SJCRH30 (cell line): ENCODE measurements at places on chromosomes 3 and 15.
A peak's percentile ranks its signal among the peaks of the same experiment; 100 is the strongest.

GRCh38 chr3:124860599-124860998 lies 26.6 kb downstream of the ITGB5 start:
- H3K4me1 ChIP-seq = peaks cover 15% of the 10 kb centered on the region
- H3K36me3 ChIP-seq = peaks cover 18% of the 10 kb centered on the region
- H3K27ac ChIP-seq = no peak overlapping the region

- H3K27me3 ChIP-seq = no peaks in the 10 kb centered on the region
- peaks cover 20% of the 10 kb centered on the region for H3K36me3 ChIP-seq
- H3K4me1 ChIP-seq = peaks cover 22% of the 10 kb centered on the region
- no peak for DNase-seq
- no peak overlapping the region for H3K4me3 ChIP-seq
Observed at GRCh38 chr15:90959894-90960293, 5.2 kb downstream of the RCCD1 start.

DNA sequence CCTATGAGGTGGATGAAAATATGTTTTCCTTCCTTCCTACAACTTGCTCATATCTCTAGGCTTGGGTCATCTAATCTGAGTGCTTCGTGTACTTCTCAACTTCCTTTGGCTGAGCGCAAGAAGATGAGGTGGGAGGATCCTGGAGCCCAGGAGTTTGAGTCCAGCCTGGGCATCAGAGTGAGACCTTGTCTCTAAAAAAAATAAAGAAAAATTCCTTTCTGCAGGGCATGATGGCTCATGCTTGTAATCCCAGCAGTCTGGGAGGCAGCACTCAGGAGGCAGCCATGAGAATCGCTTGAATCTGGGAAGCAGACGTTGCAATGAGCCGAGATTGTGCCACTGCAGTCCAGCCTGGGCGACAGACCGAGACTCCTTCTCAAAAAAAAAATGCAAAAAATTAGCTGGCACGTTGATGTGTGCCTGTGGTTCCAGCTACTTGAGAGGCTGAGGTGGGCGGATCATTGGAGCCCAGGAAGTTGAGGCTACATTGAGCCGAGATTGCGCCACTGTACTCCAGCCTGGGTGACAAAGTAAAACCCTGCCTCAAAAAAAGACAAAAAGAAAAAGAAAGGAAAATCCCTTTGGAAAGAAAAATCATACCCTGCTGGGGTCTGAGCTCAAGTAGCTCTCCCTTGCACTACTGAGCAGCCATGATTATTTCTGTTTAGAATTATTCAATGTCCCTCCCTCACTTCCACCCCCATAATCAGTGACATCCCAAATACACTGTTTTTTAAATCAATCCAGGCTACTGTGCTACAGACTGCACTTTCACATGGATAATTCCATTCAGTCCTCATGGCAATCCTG lies 28.0 kb upstream of the RAB11A start:
- H3K27ac ChIP-seq = no peak overlapping the region
- no peaks in the 10 kb centered on the region for H3K27me3 ChIP-seq
- H3K4me1 ChIP-seq = no peaks in the 10 kb centered on the region; the same call in 1 of the 2 replicates
- H3K36me3 ChIP-seq = no peaks in the 10 kb centered on the region

GRCh38 chr15:29311696-29312095 lies 42.1 kb upstream of the NSMCE3 start:
- H3K36me3 ChIP-seq = no peaks in the 10 kb centered on the region
- H3K27ac ChIP-seq = no peak overlapping the region
- H3K4me1 ChIP-seq = no peaks in the 10 kb centered on the region
- H3K4me3 ChIP-seq = no peak overlapping the region

- H3K36me3 ChIP-seq = no peaks in the 10 kb centered on the region
- no peak overlapping the region for H3K4me3 ChIP-seq
- H3K27ac ChIP-seq = no peak overlapping the region
- 0 out of 2 replicates have a peak, but pooled peaks cover 3% of the 10 kb centered on the region for H3K27me3 ChIP-seq
Observed at GRCh38 chr15:51629612-51630011, 7.0 kb upstream of the DMXL2 start.

- no peak overlapping the region for H3K27ac ChIP-seq
- no peaks in the 10 kb centered on the region for H3K27me3 ChIP-seq
- H3K4me3 ChIP-seq = no peak overlapping the region
- H3K36me3 ChIP-seq = peaks cover 2% of the 10 kb centered on the region; the same call in 1 of the 2 replicates
Observed at GRCh38 chr15:50940506-50940905, 32.0 kb downstream of the AP4E1 start.

GRCh38 chr15:89450076-89451006 lies 46.0 kb downstream of the RHCG start:
- peaks cover 14% of the 10 kb centered on the region for H3K27me3 ChIP-seq
- no peak overlapping the region for H3K4me3 ChIP-seq

- DNase-seq = no peak
- H3K4me3 ChIP-seq = no peak overlapping the region
- H3K27me3 ChIP-seq = no peaks in the 10 kb centered on the region
- H3K36me3 ChIP-seq = no peaks in the 10 kb centered on the region
Observed at GRCh38 chr3:151707216-151707615, 26.5 kb upstream of the AADACL2 start.

- H3K4me3 ChIP-seq = no peak overlapping the region
- no peak overlapping the region for H3K27ac ChIP-seq
- H3K4me1 ChIP-seq = peaks cover 5% of the 10 kb centered on the region; the same call in 1 of the 2 replicates
- no peaks in the 10 kb centered on the region for H3K27me3 ChIP-seq
Observed at GRCh38 chr15:37625576-37625975, 308.9 kb upstream of the TMCO5A start.

GRCh38 chr3:173653781-173654180 lies 256.2 kb downstream of the NLGN1 start:
- no peak overlapping the region for H3K4me3 ChIP-seq
- H3K36me3 ChIP-seq = no peaks in the 10 kb centered on the region
- no peak for DNase-seq
- no peak overlapping the region for H3K27ac ChIP-seq
- H3K4me1 ChIP-seq = no peaks in the 10 kb centered on the region

GRCh38 chr15:49706805-49707204 lies 86.0 kb downstream of the DTWD1 start:
- no peaks in the 10 kb centered on the region for H3K36me3 ChIP-seq
- no peaks in the 10 kb centered on the region for H3K4me1 ChIP-seq
- no peak overlapping the region for H3K4me3 ChIP-seq
- H3K27me3 ChIP-seq = no peaks in the 10 kb centered on the region

DNA sequence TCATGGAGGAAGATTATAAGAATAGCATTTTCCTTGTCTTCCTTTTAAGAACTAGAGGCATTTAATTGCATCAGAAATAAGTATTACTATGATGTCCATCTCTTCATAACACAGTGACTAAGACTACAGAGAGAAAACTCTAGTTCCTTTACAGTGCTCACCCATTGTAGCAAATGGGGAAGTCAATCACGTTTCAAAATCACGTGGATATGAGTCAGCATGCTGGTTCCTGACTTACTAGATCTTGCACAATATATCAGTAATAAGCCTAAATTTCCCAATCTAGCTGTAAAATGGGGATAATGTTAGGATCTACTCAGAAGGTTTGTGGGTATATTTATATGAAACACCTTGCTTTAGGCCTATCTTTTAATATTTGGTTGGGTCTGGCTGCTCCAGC lies 254.8 kb upstream of the EOMES start:
- H3K36me3 ChIP-seq = no peaks in the 10 kb centered on the region; the same call in 1 of the 2 replicates
- DNase-seq = no peak
- 0 out of 2 replicates have a peak, but pooled peaks cover 4% of the 10 kb centered on the region for H3K27me3 ChIP-seq
- no peak overlapping the region for H3K27ac ChIP-seq
- H3K4me1 ChIP-seq = no peaks in the 10 kb centered on the region

DNA sequence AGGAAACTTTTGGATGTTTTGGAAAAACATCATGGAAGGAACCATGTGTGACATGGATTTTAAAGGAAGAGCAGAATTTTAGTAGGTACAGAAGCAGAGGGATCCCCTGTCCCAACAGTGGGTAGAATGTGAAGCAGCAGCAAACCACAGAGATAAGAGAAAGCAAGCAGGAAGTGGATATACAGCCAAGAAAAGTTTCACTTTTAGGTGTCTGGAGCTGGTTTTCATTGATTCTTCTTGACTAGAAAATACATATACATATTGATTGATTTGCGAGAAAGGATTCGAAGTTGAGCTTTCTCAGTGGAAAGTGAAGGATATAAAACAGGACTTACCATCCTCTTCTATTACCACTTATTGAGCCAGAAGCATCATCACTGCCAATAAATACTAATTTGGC lies 133.5 kb downstream of the KCNMB2 start:
- no peaks in the 10 kb centered on the region for H3K36me3 ChIP-seq
- no peak overlapping the region for H3K27ac ChIP-seq
- no peak for DNase-seq
- no peak overlapping the region for H3K4me3 ChIP-seq

- no peaks in the 10 kb centered on the region for H3K36me3 ChIP-seq
- DNase-seq = no peak
- H3K4me3 ChIP-seq = no peak overlapping the region
- H3K27me3 ChIP-seq = no peaks in the 10 kb centered on the region
- H3K4me1 ChIP-seq = no peaks in the 10 kb centered on the region
Observed at GRCh38 chr3:186640929-186641328, 730 bp downstream of the FETUB start.

GRCh38 chr3:172877011-172877410 lies 126.5 kb downstream of the ECT2 start:
- H3K36me3 ChIP-seq = no peaks in the 10 kb centered on the region
- peak overlapping the region; percentile 51; the same call in 1 of the 2 replicates for H3K27ac ChIP-seq
- no peaks in the 10 kb centered on the region for H3K27me3 ChIP-seq
- peak; percentile 1 for DNase-seq
- no peak overlapping the region for H3K4me3 ChIP-seq

DNA sequence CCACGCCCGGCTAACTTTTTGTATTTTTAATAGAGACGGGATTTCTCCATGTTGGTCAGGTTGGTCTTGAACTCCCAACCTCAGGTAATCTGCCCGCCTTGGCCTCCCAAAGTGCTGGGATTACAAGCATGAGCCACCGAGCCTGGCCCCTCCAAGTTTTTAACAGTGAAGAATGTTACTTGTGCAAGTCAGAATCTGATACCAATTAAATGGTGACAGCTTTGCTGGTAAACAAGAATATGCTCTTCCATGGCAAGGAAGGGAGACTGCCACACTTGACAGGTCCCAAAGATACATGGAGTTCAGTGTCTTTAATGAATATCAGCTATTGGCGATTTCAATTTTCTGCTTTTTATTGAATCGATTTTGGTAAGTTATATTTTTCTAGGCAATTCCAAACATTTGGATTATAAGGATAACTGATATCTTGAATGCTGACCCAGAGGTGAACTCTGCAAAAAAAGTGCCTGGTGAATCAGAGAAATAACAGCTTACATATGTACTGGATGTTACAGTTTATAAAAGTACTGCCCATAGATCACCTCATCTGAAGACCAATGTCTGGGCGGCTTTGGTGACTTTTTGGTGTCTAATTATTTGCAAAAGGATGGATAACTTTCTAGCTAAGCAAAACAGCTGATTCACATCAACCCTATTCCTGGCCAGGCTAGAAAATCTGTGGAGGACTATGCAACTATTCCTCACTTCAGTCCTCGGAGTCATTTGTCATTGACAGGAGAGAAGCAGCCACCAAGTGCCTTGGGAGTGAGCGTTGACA lies 1.2 kb downstream of the PARP16 start:
- H3K36me3 ChIP-seq = no peaks in the 10 kb centered on the region
- peak overlapping the region; percentile 67 for H3K4me3 ChIP-seq
- peaks cover 3% of the 10 kb centered on the region for H3K4me1 ChIP-seq
- no peaks in the 10 kb centered on the region for H3K27me3 ChIP-seq

GRCh38 chr3:156610154-156610553 lies 55.2 kb upstream of the SSR3 start:
- DNase-seq = no peak
- H3K4me1 ChIP-seq = no peaks in the 10 kb centered on the region
- no peaks in the 10 kb centered on the region for H3K36me3 ChIP-seq
- H3K4me3 ChIP-seq = no peak overlapping the region
- H3K27me3 ChIP-seq = no peaks in the 10 kb centered on the region; the same call in 1 of the 2 replicates

- H3K36me3 ChIP-seq = no peaks in the 10 kb centered on the region
- no peak overlapping the region for H3K27ac ChIP-seq
- DNase-seq = no peak
- H3K4me3 ChIP-seq = no peak overlapping the region
Observed at GRCh38 chr3:13878281-13879101, 1.4 kb downstream of the WNT7A start.

DNA sequence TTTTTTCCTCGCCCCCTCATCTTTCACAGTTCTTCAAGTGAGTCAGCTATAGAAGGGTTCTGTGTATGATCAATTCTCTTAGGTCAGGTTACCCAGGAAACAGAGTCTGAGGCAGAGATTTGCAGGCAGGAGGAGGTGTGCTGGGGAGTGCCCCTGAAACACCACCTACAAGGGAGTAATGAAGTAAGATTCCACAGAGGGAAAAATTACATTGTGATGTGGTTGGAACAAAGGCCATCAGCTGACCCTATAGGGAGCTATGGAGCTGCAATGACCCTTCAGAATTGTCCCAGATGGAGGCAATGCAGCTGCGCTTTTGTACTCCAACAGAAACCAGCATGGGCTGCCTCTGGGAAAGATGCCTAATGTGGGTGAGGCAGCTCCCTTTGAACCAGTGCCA lies 142.2 kb upstream of the CNTN3 start:
- no peaks in the 10 kb centered on the region for H3K4me1 ChIP-seq
- no peak overlapping the region for H3K27ac ChIP-seq
- H3K27me3 ChIP-seq = no peaks in the 10 kb centered on the region
- H3K4me3 ChIP-seq = no peak overlapping the region
- no peaks in the 10 kb centered on the region for H3K36me3 ChIP-seq
- no peak for DNase-seq

GRCh38 chr15:26767169-26767670 lies 5.6 kb downstream of the GABRB3 start:
- H3K36me3 ChIP-seq = no peaks in the 10 kb centered on the region
- H3K27ac ChIP-seq = no peak overlapping the region
- H3K27me3 ChIP-seq = no peaks in the 10 kb centered on the region
- peak; percentile 80 for DNase-seq
- H3K4me1 ChIP-seq = peaks cover 13% of the 10 kb centered on the region

DNA sequence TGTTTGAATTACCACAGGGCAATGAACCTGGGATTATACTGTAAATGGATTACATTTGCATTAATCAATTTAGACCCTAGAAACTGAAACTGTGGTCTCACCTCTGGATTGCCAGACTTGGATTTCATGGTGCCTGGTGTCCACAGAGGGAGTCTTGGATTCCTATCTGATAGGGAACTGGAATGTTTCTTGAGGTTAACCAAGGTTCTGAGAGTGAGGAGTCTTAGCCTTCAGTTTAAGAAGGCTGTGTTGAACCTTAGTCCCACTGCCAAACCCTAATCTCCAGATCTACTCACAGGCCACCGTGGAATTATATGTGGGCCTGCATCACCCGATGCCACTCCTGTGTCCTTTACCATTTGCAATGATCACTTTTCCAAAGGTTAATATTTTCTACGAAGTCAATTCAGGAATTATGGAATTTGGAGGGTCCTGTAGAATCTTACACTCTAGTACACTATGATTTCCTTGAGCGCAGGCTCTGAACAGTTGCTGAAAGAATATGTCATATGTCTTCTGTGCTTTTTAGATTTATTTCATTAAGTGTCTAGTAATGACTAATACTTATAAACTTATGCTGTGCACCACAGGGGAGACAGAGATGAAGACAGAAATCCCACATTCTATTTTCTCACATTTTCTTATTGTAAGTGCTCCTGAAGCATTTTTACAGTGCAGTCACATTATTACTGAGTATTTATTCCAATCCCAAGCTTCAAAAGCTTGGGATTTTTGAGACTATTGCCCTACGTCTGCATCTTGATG lies 87.9 kb downstream of the EFL1 start:
- peaks cover 3% of the 10 kb centered on the region; the same call in 1 of the 2 replicates for H3K4me1 ChIP-seq
- H3K27me3 ChIP-seq = no peaks in the 10 kb centered on the region
- H3K27ac ChIP-seq = no peak overlapping the region
- no peak for DNase-seq

- no peak overlapping the region for H3K27ac ChIP-seq
- H3K4me1 ChIP-seq = peaks cover 6% of the 10 kb centered on the region
- H3K27me3 ChIP-seq = no peaks in the 10 kb centered on the region
- H3K4me3 ChIP-seq = no peak overlapping the region
- DNase-seq = no peak
Observed at GRCh38 chr3:179606534-179607085, 2.0 kb downstream of the NDUFB5 start.

GRCh38 chr3:111585217-111585616 lies 9.9 kb downstream of the ZBED2 start:
- H3K4me3 ChIP-seq = no peak overlapping the region
- DNase-seq = no peak
- no peaks in the 10 kb centered on the region for H3K27me3 ChIP-seq
